Gastroesophageal sphincter (tissue), 4 donors: ENCODE measurements at places on chromosomes 4 and X.

GRCh38 chrX:103919270-103919637 is 43.2 kb upstream of the TMSB15B start:
- peak; percentile 61 for ATAC-seq

GRCh38 chr4:135917011-135917410 is 1615.3 kb downstream of the PCDH18 start:
- no peak for ATAC-seq

DNA sequence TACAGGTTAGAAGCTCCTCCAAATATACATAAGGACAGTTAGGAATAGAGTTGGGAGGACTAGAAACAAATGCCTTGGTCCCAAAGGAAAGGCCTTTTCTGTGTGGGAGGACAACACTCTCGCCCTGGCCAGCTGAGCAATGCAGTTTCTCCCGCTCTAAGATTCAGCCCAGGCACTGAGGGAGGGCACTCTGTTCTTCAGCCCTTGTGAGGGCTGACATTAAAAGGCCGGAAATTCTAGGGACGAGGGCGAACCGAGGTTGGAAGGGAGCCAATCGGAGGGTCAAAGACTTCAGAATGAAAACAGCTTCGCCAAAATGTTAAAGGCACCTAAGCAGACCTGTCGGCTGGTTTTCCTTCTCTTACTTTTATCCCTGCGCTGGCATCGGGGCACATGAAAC is 2.9 kb upstream of the PTCHD1 start:
- no peak for ATAC-seq

DNA sequence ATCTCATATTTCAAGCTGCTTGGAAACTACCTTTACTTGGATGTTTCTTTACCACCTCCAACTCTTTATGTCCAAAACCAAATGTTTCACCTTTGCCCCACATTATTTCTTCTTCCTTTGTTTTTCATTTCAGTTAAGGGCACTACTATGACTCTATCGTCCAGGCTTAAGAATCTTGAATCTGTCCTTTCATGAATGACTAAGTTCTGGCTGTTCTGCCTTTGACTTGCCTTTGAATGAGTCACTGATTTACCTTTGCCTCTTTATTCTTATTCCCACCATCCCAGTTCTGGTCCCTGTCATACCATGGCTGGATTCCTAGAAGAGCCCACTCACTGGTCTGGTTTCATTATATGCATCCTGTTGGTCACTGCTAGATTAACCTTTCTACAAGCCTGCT is 30.6 kb upstream of the PLAC1 start:
- ATAC-seq = no peak

GRCh38 chr4:7904952-7905915 is 34.4 kb downstream of the AFAP1 start:
- peak; percentile 49 for ATAC-seq

DNA sequence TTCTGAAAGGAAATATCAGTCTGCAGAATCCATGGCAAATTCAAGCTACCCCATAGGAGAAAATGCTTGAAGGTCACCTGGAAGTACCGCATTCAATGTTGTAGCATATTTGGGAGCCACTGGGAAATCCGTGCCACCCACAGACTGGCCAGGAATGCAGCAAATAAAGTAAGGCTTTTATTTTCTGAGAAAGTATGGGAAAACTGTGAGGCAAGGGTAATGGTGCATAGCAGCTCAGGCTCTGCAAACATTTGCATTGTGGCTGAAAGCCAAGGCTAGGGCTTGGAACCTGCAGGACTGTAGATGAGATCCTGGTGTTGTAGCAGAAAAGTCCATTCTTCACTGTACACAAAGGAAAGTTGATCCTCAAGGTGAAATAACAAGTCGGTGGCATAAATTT is 450.9 kb upstream of the NR3C2 start:
- no peak for ATAC-seq

DNA sequence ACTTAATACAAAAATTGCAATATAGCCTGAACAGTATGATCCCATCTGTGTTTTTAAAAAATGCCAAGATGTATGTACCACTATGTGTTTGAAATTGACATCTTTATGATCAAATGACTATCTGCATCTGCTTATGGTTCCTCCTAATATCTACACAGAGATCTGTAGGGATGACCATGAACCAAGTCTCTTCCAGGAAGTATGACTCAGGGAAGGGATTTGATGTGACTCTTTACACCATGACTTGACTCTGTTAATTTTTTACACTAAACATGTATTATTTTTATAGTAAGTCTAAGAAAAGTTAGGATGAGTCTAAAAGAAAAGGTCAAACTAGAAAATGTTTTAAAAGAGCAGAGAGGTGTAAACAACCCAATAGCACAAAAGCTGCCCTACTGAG is 164.0 kb downstream of the SH3KBP1 start:
- no peak for ATAC-seq

DNA sequence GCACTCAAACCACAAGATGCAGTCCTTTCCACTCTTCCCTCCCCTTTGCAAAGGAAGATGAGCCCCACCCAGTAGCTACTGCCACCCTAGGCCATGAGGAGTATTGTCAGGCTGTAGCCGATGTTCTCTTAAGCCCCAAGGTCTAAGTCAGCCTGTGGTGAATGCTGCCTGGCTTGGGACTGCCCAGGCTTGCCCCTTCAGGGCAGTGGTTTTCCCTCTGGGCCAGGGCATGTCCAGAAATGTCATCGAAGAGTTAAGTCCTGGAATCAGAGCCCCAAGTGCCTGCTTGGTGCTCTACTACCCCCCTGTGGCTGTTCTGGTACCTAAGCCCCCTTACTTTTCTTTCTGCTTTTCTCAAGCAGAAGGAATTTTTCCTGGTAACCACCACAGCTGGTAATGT is 11.8 kb upstream of the PGK1 start:
- ATAC-seq = no peak

- no peak for ATAC-seq
Observed at GRCh38 chrX:42691196-42691595, 86.8 kb downstream of the PPP1R2C start.

DNA sequence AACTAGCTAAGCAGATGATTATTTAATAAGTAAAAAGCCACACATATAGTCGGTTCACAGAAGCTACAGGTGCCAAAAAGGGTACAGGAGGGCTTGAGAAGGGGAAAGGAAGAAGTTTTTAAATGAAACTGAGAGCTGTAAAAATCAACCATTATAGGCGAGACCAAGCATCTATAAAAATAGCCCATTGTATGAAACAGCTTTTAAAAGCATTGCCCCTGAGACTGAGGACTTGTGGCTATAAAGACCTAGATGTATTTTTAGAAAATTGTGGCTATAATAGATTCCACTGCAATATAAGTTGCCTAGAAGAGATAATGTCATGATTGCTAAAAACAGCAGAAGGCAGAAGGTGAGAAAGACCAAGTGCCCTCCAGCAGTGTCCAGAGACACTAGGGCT is 15.0 kb upstream of the TTC29 start:
- no peak for ATAC-seq

DNA sequence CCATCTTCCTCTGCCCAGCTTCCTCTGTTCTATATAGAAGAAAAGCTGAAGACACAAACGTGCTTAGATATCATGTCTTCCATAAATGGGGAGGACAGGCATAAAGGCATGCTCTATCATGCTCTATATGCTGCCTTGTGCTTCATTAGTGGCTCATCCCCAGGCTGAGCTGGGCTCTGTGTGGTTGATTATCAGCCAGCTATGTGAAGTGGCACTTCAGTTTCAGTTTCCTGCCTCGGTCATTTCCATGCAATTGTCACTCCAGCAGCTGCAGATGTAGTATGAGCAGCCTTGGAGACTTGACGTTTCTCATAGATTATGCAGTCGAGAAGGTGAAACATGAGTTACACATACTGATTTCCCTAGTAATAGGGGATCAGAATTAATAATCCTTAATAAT is 106.2 kb downstream of the SYTL5 start:
- ATAC-seq = no peak

DNA sequence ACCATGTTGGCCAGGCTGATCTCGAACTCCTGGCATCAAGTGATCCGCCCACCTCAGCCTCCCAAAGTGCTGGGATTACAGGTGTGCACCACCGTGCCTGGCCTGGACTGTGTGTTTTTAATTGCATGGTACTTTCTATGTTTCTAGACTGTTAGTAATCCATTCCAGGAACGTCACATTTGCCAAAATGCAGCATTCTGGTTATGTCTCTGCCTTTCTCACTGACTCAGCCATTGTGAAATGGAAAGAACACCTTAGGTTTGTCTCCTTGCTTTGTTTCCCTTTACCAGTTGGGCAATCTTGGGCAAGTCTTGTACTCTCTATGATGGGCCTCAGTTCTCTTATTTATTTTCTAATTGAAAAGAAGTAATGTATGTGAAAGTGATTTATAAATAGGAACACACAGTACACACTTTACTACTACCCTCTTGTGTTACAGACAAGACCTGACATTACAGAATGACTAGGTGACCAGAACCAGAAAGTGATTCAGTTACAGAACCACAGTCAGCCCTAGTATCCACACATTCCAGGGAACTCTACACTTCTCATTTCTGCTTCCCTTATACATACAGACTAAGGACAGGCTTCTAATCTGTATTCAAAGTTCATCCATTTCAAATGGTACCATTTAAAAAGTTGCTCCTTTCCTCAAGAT is 187.1 kb downstream of the MGST2 start:
- no peak for ATAC-seq

DNA sequence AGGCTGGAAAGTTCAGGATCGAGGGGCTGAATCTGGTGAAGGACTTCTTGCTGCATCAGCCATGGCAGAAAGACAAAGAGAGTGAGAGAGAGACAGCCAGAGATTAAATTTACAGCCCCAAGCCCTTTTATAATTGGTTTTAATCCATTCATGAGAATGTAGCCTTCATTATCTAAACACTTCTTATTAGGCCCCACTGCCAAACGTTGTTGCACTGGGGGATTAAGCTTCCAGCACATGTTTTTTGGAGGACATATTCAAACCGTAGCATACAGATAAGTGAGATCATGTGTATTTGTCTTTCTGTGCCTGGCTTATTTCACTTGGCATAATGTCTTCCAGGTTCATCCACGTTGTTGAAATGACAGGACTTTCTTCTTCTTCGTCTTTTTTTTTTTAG is 524.7 kb downstream of the SPRY1 start:
- no peak for ATAC-seq

GRCh38 chrX:72080150-72080549 is 51.6 kb downstream of the RTL5 start:
- peak; percentile 23 for ATAC-seq

- ATAC-seq = no peak
Observed at GRCh38 chrX:9610771-9611392, 146.0 kb downstream of the TBL1X start.

DNA sequence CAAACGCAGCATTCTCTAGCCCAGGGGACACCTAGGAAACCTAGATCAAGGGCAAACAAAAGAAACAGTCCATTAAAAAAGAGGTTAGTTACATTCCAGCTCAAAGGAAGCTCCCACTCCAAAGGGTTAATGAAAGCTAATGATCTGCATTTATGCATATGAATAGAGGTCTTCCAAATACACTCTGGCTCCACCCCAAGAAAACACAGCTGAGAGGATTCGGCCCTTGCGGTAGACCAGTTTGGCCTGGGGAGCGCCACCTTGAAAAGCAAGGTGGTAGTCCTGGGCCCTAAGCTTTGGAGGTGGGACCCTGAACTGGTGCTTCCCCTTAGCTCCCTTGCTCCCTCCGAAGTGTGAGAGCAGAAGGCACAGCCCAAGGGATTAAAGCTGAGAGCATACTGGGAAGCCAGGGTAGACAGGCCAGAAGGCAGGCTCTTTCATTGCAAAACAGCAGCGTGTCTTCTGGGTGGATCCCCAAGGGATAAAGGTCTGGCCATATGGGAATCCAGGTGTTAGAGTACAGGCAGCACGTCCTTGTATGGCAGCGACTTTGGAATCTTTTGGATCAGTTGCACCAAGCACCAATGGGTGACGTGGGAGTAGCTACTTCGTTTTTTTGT is 3.7 kb downstream of the GABRQ start:
- no peak for ATAC-seq

GRCh38 chr4:20046931-20047677 is 204.6 kb upstream of the SLIT2 start:
- no peak for ATAC-seq

GRCh38 chrX:31232506-31232905 is 160.7 kb upstream of the FTHL17 start:
- no peak for ATAC-seq

GRCh38 chr4:75834095-75834771 is 68.0 kb downstream of the PPEF2 start:
- ATAC-seq = no peak

GRCh38 chrX:38868941-38869401 is 67.7 kb downstream of the MID1IP1 start:
- peak; percentile 75 for ATAC-seq

- ATAC-seq = peak; percentile 57
Observed at GRCh38 chr4:138609943-138610350, 367.8 kb upstream of the SLC7A11 start.

DNA sequence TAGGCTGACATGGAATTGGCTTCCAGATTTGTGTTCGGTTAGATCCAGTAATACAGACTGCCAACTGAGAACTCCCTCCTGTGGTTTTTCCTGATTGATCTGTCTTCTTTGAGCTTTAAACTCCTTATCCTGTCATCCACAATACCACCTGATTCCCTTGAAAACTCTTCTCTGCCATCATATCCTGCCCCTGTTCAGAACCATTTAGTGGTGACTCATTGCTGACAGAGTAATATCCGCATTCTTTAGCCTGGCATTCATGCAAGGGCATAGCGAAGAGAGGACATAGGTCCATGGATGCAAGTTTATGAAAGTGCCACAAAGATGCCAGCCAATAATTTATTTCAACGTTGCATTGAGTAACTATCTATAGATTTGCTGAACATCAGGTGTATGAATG is 76.6 kb downstream of the ITIH6 start:
- no peak for ATAC-seq

DNA sequence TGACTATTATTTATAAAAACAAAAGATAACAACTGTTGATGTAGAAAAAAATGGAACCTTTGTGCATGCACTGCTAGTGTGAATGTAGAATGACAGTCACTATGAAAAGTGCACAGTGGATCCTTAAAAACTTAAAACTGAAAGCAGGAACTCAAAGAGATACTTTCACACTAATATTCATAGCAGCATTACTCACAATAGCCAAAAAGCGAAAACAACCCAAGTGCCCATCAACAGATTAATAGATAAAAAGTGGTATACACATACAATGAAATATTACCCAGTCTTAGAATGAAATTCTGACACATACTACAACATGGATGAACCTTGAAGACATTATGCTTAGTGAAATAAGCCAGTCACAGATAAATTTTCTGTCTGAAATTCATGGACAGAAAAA is 23.8 kb downstream of the CENPC start:
- ATAC-seq = no peak
